ENCODE measurements at places on chromosomes 5 and 9.

DNA sequence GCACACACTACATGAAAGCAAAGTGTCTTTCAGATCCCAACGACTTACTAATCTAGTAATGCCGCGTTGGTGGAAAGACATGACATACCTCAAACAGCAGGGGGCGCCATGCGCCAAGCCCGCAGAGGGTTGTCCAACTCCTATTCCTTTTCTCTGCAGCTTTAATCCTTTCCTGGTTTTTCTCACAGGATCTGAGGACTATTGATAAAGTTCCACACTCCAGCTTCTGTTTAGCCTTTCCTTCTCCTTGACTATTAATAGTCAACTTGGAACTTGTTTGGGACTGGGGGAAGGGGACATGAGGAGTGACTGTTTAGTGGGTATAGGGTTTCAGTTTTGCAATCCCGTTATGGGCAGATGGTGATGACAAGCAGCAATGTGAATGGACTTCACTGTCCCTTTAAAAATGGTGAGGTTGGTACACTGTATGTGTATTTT is 62.9 kb downstream of the OTULIN start:
- peak; percentile 82 for DNase-seq

- peak; percentile 25 for DNase-seq
Observed at GRCh38 chr5:57225553-57225952, 51.7 kb downstream of the GPBP1 start.

DNA sequence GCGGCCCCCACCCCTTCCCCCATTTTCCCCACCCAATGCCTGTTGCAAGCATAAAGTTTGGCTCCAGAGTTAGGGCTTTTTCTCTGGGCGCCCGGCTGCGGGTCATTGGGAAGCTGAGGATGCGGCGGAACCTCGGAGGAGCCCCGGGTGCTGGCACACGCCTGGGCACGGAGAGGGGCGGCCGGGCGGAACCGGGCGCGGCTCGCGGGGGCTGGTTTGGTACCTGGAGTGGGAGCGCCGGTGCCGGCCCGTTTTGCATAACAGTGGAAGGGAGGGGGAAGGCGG is 1.2 kb downstream of the PPARGC1B start:
- no peak for DNase-seq

DNA sequence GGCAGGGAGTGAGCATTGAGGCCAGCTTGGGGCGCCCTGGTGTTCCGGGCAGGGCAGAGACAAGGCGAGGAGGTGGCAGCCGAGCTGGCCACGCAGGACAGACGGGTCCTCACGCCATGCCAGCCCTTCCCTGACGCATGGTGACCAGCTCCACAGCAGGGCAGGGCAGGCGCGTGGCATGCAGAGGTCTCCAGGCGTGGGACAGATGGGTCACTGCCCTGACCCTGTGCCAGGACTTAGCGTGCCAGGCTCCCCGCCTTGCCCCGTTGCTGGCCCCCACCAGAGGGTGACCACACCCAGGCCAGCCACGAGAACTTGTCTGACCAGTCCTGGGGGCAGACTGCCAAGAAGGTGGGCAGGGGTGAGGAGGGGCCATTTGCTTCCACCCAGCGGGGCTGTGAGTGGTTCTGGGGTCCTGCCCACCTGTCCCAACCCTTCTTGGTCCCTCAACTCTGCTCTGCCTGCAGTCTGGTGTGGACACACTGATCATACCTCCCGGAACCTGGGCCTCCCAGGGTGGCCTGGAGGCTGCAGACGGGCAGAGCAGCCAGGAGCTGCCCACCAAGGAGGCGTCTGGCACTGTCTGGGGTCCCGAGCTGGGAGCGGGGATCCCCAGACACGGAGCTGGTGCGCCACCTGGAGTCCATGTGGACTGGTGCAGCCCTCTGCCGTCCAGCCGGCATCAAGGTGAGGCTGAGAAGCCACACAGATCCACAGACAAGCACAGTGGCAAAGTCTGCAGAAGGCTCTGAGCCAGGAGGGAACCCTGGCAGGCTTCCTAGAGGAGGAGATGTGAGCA is at the start of gene RNF224:
RNF224 (plus strand) TSS at position 449 of the 799 bp plus-strand sequence. CDS start 834 bp downstream, outside the sequence.
- peak; percentile 90 for DNase-seq

GRCh38 chr9:91718071-91718470 is 232.0 kb downstream of the ROR2 start:
- DNase-seq, result no peak

DNA sequence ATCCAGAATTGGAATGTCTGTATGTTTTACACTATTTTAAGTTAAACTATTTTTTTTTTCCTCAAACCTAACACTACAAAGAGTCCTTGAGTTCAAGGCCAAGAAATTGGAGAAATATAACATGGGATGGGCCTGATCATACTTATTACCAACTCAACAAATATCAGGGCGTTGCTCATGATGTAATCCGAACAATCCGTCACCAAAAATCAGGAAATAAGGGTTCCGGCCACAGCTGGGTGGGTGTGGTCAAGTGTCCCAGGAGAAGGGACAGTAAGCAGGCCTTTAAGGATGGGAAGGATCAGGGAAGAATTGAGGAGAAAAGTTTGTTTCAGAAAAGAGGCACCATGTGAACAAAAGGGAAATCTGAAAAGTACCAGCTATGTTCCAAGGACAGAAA is 29.8 kb downstream of the MED27 start:
- no peak for DNase-seq

DNA sequence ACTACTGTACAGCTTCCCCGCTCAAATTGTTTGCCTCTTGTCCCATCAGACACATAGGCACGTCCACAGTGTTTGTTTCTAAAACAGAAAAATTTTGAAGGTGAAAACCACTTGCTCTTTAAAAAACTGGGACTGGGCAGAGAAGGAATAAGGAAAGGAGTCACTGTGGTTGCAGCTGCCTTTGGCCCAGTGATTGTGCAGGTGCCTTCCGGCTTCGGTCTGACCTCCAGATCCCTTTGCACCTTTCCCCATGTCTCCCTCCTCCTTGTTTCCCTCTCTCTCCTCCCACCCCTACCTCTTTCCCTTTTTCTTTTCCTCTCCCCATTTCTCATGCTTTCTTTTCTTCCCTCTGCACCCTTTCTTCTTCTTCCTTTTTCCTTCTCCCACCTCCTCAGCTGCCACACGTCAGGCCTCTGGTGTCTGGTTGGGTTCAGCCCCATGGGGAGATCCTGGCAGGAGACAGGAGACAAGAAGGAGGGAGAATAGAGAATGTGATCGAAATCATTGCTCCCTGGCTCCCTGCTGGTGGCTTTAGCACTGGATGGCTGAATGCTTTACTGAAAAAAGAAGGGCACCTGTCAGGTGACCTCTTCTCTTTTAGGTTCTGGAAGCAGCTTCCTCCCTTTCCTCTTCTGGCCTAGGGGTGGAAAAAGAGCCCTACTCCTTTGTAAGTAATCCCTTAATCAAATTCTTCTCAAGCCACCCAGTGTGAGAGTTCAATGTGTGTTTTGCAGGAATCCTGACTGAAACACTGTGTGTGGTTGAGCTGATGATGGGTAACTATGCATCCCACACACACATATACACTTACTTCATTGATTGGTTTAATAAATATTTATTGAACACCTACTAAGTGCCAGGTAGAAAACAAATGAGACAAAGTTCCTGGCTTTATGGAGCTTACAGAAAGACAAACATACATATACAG is 267.3 kb downstream of the MAST4 start:
- DNase-seq, result no peak

GRCh38 chr5:1150866-1151265 is 39.0 kb upstream of the SLC12A7 start:
- DNase-seq, result no peak

DNA sequence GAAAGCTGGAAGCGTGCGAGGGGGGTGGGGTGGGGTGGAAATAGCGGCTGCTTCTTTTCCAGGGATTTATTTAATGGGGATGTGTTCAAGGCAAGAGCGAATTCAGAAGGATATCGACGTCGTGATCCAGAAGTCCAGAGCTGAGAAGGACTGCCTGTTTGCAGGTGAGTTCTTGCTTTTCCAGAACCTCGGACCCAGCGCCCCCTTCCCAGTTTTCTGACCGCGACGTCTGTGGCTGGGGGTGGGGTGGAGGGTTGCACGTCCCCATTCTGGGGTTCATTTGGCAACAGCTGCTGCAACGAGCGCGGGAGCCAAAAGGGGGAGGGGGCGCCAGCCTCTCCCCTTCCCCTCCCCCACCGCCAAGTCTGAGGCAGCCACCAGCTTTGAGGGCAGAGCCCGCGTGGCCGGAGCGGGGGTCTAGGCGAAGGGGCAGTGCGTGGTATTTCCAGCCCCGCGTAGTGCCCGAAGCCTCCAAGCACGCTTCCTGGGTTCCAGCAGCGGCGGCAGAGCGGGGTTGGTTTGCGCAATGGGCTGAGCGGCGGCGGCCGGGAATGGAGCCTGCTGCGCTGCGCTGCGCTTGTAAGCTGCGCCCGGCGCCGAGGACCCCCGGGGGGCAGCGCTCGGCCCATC is 701 bp downstream of the PARP8 start:
- DNase-seq, result peak; percentile 63

- no peak for DNase-seq
Observed at GRCh38 chr9:124264823-124265233, 7.1 kb downstream of the NEK6 start.

DNA sequence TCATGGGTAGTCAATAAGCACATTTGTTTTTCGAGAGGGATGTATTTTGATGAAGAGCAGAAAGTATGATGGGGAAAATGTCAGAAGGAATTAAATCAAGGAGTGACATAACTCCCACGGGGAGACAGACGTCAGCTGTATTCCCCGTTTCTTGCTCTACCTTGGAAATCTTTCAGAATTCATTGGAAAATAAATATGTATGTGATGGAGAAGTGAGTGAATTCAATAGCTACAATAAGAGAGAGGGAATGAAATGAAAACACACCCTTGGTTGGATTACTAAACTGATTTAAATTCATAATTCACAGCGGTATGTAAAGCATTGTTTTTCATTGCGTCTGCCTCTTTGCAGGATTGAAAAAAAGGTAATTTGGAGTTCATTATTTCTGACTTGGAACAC is 209.7 kb upstream of the KLF4 start:
- no peak for DNase-seq

- DNase-seq, result no peak
Observed at GRCh38 chr5:94431696-94432095, 186.7 kb downstream of the KIAA0825 start.

DNA sequence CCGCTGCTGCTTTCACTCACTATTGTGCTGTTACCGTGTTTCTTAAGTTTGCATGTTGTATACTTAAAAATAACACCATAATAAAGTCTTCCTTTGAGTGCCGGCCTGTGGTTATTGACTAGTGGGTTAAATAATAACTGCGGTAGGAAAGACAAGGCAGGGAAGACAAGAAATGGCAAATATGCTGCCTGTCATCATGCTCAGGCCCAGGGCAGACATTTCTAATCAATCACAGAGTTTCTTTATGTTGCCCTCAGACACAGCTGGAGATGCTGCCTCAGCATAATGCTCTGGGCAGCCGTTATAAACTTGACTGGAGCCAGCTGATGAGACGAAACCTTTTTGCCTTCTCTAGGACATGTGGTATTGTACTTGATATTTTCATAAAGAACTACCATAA is 215.0 kb downstream of the GAPVD1 start:
- DNase-seq, result no peak

DNA sequence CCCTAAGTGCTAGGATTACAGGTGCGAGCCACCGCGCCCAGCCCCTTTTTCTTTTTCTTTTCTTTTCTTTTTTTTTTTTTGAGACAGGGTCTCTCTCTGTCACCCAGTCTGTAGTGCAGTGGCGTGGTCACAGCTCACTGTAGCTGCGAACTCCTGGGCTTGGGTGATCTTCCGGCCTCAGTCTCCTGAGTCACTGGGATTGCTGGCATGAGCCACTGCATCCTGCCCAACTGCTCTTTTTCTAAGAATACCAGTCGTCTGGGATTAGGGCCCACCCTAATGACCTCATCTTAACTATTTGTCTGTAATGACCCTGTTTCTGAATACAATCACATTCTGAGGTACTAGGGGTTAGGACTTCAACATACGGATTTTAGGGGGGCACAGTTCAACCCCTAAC is 34.1 kb upstream of the NANS start:
- DNase-seq, result no peak

- no peak for DNase-seq
Observed at GRCh38 chr5:169011009-169011408, 289.9 kb downstream of the SLIT3 start.

GRCh38 chr9:96423985-96424336 is 5.8 kb upstream of the ZNF367 start:
- no peak for DNase-seq

- DNase-seq, result no peak
Observed at GRCh38 chr9:105401651-105402050, 46.2 kb upstream of the FSD1L start.

GRCh38 chr5:158569534-158569933 is 530.2 kb downstream of the EBF1 start:
- no peak for DNase-seq

DNA sequence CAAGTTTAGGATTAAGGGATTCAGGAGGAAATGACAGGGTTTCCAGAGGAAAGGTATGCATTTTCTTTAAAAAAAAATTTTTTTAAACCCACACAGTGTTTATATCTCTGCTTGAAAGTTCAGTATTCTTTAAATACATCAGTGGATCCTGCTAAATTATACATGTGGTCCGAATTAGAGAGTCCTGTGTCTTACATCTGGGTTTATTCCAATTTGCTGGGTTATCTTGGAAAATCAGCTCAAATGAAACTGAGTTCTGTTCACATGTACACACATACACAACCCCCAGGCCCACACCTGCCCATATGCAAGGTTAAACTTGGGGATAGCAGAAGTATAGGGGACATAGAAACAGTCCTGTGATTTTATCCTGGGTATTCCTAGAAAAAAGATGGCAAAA is 493.7 kb downstream of the ZNF608 start:
- no peak for DNase-seq

- DNase-seq, result no peak
Observed at GRCh38 chr9:135664801-135665794, 2.0 kb downstream of the LCN9 start.

- DNase-seq, result no peak
Observed at GRCh38 chr9:28031521-28032267, 458.4 kb upstream of the C9orf72 start.

DNA sequence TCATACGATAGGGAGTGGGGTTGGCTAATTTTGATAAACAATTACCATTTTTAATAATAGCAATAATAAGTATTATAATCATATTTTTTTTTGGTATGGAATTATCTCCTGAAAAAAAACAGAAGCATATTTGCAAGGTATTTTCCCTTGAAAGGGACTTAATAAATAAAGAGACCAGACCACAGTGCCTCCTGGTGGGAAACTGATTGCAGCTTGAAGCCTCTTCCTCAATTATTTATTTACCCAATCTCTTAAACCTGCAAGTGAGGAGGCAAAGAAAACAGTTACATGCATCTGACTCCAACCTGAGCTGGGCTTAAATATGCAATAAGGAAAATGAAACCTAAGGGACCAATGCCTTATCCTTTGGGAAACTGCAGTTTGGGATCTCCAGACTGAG is 388.1 kb upstream of the ACO1 start:
- no peak for DNase-seq

GRCh38 chr5:73534011-73534644 is 31.3 kb downstream of the ANKRA2 start:
- no peak for DNase-seq

Measured in activated CD4-positive, alpha-beta T cell treated with anti-CD3 and anti-CD28 coated beads for 48 hours (primary cell).